ENCODE measurements at places on chromosomes 5 and 9.

GRCh38 chr5:109318455-109319108 is 91.2 kb downstream of the PJA2 start:
- DNase-seq = no peak

- DNase-seq = no peak
Measured at GRCh38 chr5:171745602-171746001, 40.0 kb upstream of the SMIM23 start.

GRCh38 chr5:174424219-174425053 is 299.9 kb upstream of the MSX2 start:
- no peak for DNase-seq

DNA sequence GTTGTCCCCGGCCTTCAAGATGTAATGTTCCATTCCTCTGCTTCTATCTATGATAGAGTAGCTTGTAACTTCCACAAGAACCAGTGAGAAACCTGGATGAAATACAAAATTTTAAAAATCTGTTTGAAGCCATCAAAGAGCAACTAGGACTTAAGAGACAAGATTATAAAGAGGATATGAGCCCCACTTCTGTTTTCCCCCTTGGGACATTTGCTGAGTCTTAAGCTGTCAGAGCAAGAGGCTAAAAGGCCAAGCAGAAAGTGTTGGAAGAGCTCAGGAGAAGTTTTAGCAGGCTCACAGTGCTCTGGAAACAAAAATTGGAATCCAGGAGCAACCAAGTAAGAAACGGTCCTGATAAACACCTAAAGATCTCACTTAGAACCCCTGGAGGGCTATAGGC is 76.1 kb downstream of the ADRB2 start:
- no peak for DNase-seq

DNA sequence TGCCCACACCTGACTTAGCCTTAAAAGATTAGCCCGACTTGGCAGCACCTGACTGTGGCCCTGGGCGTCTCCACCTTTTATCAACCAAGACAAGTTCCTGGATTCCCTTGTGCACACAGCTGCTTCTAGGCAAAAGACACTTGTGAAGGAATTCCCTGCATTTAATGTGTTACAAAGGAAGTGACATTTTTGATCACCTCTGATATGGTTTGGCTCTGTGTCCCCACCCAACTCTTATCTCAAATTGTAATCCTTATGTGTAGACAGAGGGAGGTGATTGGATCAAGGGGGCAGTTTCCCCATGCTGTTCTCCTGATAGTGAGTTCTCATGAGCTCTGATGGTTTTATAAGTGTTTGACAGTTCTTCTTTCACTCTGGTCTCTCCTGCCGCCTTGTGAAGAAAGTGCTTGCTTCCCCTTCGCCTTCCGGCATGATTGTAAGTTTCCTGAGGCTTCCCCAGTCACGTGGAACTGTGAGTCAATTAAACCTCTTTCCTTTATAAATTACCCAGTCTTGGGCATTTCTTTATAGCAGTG is 2.6 kb upstream of the CPEB4 start:
- DNase-seq = no peak

- no peak for DNase-seq
Measured at GRCh38 chr9:115758441-115758840, 395.1 kb upstream of the PAPPA start.

- no peak for DNase-seq
Measured at GRCh38 chr9:105760053-105760452, 65.7 kb downstream of the TMEM38B start.
